ENCODE measurements at places on chromosomes 6 and 20.

DNA sequence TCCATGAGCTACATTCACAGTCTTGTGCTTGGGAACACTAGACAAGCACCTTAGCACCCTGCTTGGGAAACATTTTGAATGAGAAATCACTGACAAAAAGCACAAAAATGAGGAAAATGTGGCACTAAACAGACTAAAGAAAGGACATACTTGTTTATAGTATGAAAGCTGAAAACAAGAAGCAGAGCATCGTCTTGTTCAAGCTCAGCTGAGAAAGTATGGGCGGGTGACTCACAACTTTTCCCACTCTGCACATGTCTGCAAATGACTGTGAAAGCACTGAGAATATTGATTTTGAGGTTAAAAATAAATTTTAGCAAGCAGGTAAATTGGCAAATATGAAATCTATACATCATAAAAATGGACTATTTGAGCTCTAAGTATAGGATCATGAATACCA, 725.3 kb downstream of the COL12A1 start:
- no peak for DNase-seq

- DNase-seq = no peak
Observed at GRCh38 chr6:107657373-107657754, 166.7 kb downstream of the SCML4 start.

DNA sequence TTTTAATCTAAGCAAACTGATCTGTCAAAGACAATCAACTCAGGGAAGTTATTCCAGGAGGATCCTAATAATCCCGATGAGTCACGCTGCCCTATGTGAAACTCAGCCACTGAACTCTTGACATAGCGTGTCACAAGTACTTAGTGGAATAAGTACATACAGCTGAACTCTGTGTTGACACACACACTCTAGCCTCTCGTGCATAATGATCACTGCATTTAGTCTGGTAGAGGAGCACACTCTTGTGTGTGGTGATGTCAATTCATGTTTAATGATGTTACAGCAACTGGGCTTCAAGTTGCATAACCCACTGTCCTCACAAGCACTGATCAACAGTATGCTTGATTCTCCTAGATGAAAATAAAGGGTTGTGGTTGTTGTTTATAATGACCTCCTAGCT, 148.3 kb downstream of the HACE1 start:
- no peak for DNase-seq

- DNase-seq = no peak
Observed at GRCh38 chr6:150751296-150751695, 114.2 kb upstream of the MTHFD1L start.

DNA sequence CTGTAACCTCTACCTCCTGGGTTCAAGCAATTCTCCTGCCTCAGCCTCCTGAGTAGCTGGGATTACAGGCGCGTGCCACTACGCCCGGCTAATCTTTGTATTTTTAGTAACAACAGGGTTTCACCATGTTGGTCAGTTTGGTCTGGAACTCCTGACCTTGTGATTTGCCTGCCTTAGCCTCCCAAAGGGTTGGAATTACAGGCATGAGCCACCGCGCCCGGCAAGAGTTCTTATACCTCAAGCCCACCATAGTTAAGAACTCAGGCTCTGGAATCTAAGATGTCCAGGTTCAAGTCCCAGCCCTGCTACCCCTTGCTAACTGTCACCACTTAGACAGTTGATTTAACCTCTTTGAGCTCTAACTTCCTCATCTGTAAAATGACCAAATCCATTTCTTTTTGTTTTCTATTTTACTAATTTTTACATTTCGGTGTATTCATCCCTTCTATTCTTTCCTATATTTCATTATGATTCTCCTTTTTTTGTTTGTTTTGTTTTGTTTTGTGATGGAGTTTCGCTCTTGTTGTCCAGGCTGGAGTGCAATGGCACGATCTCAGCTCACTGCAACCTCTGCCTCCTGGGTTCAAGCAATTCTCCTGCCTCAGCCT, 104.8 kb upstream of the ZNF217 start:
- no peak for DNase-seq

DNA sequence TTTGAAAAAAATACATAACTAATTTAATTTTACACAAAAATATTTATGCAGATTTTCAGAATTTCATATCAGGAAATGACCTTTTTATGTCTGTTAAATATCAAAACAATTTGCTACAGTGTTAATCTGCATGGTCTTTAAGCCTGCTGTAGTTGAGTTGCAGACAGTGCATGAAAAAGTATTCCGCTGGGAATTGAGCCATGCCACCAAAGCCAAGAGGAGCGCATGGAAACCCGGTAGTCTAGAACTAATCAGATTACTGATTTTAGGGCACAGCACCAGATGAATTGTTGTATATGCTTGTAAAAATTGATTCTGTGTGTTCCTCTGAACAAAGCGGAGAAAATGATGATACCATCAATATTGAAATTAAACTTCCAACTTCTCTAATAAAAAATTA, 34.3 kb upstream of the LAMP5 start:
- DNase-seq = no peak

GRCh38 chr6:142413111-142413510, 111.3 kb downstream of the ADGRG6 start:
- no peak for DNase-seq

- DNase-seq = no peak
Observed at GRCh38 chr6:54094786-54095185, 16.5 kb upstream of the MLIP start.

- no peak for DNase-seq
Observed at GRCh38 chr6:39929039-39929732, 5.1 kb downstream of the MOCS1 start.

DNA sequence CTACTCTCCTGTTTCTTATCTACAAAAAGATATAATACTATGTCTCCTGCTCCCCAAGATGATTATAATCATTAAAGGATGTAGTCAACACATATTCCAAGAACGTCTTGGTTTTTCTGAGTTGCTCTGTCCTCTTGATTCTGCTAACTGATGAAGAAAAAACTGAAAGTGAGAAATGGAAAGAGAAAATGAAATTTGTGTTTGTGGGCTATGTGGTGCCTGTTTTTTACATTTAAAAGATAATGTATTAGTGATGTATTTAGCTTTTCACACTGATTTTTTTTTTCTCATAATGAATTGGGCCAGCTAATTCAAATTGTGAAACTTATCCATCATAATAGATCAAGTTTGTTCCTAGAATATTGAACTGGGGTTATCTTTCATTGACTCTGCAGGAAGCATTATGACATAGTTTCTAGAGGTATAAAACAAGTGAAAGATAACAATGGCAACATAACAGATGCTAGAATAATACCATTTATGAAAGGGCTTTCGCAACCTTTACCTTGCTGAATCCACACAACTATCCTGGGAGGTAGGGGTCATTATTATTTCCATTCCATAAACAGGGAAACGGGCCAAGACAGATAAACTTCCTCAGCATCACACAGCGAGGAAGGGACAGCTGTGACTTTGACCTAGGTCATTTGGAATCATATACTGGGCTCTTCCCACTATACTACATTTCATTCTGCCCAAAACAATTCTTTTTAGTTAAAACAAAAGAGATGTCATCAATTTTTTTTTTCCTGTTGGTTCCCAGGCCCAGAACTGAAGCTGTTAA, 336.7 kb downstream of the GJA1 start:
- DNase-seq = no peak

GRCh38 chr6:107695061-107695720, 128.9 kb downstream of the SCML4 start:
- no peak for DNase-seq

DNA sequence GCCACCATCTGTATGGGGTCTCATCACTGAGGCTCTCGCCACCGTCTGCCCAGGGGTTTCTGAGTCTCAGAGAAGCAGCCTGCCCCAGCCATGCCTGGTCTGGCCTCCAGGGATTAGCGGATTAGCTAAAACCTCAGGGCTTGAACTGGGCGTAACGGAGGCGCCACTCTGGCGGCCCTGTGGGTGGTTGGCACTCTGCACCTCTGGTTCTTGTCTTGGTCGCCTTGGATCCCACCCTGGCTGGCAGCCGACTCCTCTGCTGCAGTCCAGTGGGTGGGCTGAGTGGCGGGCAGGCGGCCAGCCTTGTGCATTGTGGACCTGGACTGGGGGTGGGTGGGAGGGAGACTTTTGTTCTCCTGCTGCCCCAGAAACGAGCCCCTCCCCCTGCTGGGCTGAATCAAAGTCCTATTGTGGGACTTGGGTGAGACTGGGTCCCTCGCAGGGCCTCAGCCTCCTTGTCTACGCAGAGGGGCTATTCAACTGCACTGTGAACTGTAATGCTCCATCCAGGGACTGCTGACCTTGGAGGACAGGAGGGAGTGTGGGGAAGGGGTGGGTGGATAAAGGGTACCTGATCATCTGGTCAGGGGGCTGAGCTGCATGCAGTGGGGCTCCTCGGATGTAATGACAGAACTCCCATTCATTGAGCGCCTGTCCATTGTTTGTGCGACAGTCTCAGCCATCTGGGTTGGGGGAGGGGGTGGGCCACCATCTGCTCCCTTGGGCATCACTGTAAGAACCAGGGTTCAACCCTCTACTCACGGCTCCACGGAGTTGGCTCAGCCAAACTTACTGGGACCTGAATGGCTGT, 23.9 kb downstream of the SUN5 start:
- no peak for DNase-seq

DNA sequence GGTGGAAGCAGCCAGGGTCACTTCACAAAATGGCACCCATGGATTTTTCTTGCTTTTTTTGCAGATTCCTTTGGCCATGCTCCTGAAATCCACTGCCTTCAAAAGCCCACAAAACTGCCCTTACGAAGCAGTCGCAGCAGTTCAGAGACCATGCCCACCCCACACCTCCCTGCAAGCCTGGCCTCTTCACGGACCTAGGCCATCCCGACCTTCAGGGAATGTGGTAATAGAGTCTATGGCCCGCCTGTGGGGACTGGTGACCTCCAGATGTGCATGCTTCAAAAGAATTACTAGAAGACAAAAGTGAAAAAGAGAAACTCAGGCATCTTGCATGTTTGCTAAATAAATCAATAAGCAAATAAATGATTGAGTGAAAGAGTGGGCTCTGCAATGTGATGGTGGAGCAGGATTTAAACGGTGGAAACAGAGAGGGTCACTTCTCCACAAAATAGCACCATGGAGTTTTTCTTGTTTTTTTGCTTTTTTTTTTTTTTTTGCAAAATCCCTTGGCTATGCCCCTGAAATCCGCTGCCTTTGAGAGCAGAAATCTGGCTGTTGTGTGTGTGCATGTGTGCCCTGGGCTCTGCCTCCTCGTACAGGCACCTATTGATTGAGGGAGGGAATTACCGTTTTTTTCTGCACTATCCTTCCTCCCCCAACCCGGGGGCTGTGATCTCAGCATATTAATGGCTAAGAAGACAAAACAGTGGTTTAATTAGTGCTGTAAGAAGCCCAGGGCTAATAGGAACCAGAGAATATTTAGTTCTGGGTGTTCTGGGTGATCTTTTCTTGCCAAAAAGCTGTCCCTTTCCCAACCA, 107.4 kb downstream of the PXDC1 start:
- no peak for DNase-seq

Measured in BJ (cell line).